Breast epithelium (tissue), 4 donors: ENCODE measurements at places on chromosomes 7 and 10.

DNA sequence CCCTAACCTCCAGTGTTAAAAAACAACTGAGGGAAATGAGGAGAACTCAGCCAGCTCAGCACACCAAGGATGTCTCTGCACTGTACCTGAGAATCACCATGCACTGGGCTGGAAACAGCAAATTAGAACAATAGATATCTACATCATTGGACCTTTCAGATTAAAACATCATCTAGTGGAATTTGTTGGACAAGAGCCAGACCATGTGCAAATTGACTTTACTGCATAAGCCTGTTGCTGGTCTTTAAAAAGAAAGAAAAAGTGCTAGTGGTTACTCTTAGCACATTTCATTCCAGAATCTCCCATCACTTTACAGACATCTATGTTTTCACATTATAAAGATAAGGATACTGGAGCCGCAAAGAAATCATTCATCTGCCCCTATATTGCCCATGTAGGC, 75.4 kb downstream of the FGFR2 start:
- no peak for DNase-seq
- peak overlapping the region; percentile 80 for H3K27ac ChIP-seq

DNA sequence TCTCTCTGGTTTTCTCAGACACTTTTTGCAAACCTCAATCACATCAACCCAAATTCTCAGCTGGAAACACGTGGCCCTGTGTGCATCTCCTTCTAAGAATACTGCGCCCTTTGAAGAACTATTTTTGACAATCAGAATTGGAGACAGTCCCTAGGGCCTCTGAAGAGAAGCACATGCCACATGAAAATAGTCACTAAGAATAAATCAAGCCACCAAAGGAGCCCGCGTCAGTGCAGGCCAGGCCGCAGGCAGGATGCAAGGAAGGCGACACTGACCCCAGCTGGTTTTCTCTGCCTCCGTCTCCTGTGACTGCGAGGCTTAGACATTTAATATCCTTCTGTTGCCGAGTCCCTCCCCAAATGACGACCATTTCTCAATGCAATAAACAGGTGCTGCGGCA, 88.0 kb upstream of the ADAM12 start:
- no peaks in the 10 kb centered on the region for H3K4me1 ChIP-seq
- no peak for DNase-seq
- H3K36me3 ChIP-seq: no peaks in the 10 kb centered on the region
- H3K4me3 ChIP-seq: no peak overlapping the region
- no peaks in the 10 kb centered on the region for H3K27me3 ChIP-seq

DNA sequence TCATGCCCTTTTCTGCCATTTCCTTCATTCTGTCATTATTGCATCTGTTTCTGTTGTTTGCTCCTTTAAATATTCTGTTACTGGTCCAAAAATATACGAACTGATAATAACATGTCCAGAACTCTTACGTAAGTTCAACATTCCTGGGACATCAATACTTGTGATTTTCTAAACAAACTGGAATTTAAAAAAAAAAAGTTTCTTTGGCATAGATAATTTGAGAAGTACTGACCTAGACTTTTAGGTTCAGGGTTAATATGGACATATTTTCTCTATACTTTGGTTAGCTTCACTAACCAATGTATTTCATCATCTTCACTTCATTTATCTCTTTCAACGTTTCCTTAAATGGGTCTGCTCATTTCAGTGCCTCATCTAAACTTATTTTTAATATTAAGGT, 147.3 kb downstream of the JMJD1C start:
- no peak for DNase-seq
- H3K4me1 ChIP-seq: no peaks in the 10 kb centered on the region
- H3K36me3 ChIP-seq: no peaks in the 10 kb centered on the region
- no peak overlapping the region for H3K4me3 ChIP-seq

DNA sequence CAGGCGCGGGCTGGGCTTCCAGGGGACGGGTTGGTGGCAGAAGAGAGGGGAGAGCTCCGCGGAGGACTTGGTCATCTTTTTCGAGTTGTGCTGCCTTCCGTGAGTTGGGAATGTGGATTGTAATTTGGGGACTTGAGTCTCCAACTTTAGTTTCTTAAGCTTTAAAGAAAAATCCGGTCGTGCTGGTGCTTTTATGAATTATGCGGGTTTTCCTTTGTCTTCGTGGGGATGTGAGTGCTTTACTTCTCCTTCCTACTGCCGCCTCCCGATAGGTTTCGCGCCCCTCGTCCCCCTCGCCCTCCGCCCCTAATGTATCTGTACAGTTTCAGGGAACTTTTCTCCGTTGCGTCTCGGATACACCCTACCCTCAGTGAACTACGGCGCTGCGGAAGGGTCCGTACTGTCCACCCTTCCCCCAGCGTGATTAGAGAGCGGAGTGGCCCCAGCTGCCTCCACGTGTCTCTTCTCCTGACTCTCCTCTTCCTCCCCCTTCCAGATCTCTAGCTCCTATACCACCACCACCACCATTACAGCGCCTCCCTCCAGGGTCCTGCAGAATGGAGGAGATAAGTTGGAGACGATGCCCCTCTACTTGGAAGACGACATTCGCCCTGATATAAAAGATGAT, 649 bp downstream of the SCD start:
- H3K36me3 ChIP-seq: no peaks in the 10 kb centered on the region
- no peaks in the 10 kb centered on the region for H3K27me3 ChIP-seq
- peaks cover 3% of the 10 kb centered on the region for H3K4me1 ChIP-seq
- DNase-seq: no peak

DNA sequence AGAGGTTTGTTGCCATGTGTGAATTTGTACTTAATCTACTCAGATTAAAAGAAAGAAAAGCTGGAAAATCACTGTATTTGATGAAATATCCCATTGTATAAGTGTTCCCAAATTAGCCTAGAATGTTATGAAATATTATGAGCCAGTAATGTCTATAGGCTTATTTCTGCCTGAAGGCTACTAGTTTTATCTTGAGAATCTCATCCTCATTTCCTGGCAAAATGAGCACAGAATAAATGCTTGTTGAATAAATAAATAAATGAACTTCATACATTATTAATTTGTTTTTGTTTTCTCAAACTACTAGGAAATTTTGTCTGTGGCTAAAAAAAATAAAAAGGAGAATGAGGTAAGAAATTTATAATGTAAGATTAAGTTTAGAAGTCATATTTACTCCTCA, 25.5 kb downstream of the HELLS start:
- H3K36me3 ChIP-seq: no peaks in the 10 kb centered on the region
- no peak for DNase-seq
- no peaks in the 10 kb centered on the region for H3K4me1 ChIP-seq
- H3K27ac ChIP-seq: no peak overlapping the region

DNA sequence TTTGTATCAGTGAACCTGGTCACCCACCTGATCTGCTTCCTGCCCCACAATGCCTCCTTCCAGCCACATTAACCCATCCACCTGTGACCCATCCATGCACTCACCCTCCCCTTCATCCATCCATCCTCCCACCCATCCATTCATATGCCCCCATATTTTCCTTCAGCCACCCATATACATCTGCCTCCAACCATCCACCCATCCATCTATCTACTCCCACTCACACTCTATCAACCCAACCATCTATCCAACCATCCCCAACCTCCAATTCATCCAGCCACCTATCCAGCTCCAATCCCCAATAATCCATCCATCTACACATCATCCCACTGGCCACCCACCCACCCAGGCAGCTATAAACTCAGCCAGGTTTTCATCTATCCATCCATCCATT, 51.0 kb downstream of the GRID1 start:
- no peak for DNase-seq
- no peak overlapping the region for H3K4me3 ChIP-seq
- no peak overlapping the region for H3K27ac ChIP-seq
- no peaks in the 10 kb centered on the region for H3K4me1 ChIP-seq

DNA sequence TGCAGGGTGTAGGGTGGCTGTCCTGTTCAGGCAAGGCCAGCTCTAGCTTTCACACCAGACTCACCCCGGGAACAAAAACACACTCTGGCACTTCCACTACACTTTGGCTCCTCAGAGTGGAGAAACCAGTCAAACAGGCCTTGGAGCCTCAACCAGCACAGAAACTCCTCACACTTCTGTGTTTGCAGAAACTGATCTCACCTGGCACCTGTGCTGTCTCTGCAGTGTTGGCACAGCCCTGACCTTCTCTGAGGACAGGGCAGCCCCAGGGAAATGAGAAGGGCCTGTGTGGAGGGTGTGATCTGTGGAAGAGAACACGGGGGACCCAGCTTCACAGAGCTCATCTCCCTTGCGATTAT, 4.1 kb upstream of the CALML5 start:
- peak; percentile 89 for DNase-seq
- H3K4me1 ChIP-seq: peaks cover 15% of the 10 kb centered on the region
- H3K4me3 ChIP-seq: no peak overlapping the region
- H3K36me3 ChIP-seq: no peaks in the 10 kb centered on the region

DNA sequence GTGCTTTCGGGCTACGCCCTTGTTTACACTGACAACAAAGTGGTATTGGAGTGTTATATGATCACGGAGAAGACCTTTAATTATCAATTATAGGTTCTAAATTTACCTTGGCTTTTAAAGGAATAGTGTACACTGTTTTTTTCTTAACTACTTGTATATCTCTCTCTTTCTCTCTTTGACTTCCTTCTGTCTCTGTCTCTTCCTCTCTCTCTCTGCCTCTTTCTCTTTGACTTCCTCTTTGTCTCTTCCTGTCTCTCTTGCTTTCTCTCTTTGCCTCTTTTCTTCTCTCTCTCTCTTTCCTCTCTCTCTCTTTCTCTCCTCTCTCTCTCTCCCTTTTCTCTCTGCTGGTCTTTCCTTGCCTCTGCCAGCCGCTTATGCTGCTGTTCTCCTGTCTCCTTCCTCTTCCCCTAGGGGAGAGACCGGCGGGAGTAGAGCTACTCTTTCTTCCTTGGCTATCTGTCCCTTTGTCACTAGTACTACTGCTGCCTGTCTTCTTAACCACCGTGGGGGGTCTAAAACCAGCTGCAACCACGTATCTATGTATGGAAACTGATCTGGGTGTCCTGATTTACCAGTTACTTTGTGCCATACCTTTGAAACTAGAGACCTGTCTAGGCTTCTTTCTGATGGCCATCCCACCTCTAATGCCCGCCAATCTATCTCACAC, 36.9 kb upstream of the GSDME start:
- H3K4me1 ChIP-seq: no peaks in the 10 kb centered on the region
- no peak overlapping the region for H3K27ac ChIP-seq
- no peak overlapping the region for H3K4me3 ChIP-seq
- DNase-seq: no peak

DNA sequence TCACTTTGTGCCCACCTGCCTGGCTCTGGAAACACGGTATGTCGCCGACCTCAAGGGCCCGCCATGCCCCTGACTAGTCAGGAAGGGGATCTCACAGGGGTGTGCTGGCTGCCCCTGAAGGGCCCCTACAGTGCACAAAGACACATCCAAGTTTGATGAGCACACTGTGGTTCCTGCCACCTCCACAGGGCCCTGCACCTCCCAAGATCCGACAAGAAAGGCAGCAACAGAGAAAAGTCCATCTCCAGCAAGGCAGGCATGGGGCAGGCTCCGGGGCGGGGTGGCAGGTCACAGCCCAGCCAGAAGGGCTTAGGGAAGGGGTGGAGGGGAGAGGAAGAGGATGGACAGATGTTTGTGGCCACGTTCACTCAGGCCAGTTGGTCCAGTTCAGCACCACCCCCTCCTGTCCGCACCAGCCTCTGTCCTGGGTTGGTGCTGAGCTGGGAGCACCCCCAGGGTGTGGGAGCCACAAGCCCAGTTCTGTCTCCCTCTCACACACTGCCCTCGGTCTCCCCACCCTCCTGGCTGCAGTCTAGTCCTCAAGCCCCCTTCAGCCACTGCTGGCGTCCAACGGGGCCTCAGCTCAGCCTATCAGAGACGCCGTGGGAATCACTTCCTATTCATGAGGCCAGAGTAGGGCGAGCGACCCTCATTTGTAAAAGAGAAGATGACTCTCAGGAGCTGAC, 11.5 kb downstream of the DRGX start:
- no peak overlapping the region for H3K4me3 ChIP-seq
- peaks cover 28% of the 10 kb centered on the region for H3K27me3 ChIP-seq
- no peaks in the 10 kb centered on the region for H3K4me1 ChIP-seq
- H3K27ac ChIP-seq: no peak overlapping the region
- DNase-seq: no peak
- no peaks in the 10 kb centered on the region for H3K36me3 ChIP-seq

DNA sequence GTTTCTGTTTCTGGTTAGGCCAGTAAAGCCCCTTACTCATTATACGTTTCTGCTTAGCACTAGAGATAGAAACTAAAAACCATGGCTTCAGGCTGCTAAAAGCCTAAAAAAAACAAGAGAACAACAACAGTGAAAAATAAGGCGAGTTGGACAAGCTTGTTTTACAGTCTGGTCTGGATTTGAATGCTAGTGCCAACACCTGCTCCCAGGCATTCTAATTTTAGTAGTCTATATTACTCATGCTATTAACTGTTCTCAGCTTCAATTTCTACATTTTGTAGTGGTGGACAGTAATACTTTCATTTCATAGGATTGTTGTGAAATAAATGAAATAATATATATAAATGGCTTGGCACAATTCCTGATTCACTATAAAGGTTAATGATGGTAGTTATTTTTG, 108.5 kb downstream of the HBP1 start:
- H3K4me3 ChIP-seq: no peak overlapping the region
- H3K4me1 ChIP-seq: no peaks in the 10 kb centered on the region
- H3K27ac ChIP-seq: no peak overlapping the region
- H3K27me3 ChIP-seq: no peaks in the 10 kb centered on the region
- no peak for DNase-seq

- no peaks in the 10 kb centered on the region for H3K27me3 ChIP-seq
- no peaks in the 10 kb centered on the region for H3K36me3 ChIP-seq
- no peak overlapping the region for H3K27ac ChIP-seq
- no peak overlapping the region for H3K4me3 ChIP-seq
Measured at GRCh38 chr7:35571611-35572240, 123.2 kb downstream of the HERPUD2 start.

DNA sequence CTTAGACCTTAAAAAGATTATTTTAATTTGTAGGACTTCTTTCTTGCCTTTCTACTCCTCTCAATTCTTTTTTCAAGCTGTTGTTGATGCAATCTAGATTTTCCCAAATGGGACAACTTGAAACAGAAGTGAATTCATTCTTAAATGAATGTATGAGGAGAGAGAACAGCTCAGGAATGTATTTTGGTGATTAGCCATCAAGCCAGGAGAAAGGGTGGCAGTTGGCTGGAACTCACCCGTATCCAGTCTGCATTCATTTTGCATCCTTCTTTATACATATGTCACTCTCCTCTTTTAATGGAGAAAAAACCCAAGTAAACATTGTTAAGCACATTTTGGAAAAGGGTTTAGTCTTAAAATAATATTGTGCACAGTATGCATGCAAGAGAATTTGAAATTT, 251.3 kb downstream of the REEP3 start:
- H3K27me3 ChIP-seq: no peaks in the 10 kb centered on the region
- no peaks in the 10 kb centered on the region for H3K36me3 ChIP-seq
- H3K4me1 ChIP-seq: no peaks in the 10 kb centered on the region
- no peak for DNase-seq
- H3K4me3 ChIP-seq: no peak overlapping the region

GRCh38 chr7:44987996-44988395, 9.2 kb upstream of the MYO1G start:
- DNase-seq: no peak
- H3K27ac ChIP-seq: no peak overlapping the region
- H3K27me3 ChIP-seq: no peaks in the 10 kb centered on the region
